HT-29 (cell line): ENCODE measurements at places on chromosomes 3 and 15.

- no peak for DNase-seq
Observed at GRCh38 chr3:24490151-24490550, 4.5 kb downstream of the THRB start.

DNA sequence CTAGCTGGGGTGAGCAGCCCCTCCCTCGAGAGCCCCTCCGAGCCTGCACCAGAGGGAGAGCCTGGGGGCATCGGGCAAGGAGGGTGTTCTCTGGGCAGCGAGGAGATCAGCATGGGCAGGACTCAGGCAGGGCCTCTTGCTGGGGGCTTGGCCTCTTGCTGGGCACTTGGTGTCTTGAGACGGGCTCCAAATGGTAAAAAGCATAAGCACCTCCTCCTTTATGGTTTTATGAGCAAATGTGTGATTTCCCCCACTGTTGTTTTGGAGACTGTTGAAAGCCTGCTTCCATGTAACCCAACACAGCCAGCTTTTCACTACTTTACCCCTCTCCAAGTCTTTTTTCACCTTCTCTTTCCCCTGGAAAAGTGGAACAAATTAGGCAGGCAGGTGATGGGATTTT lies 239.3 kb downstream of the TLE3 start:
- DNase-seq, result no peak

GRCh38 chr15:55873024-55873720 lies 120.2 kb downstream of the NEDD4 start:
- no peak for DNase-seq

- no peak for DNase-seq
Observed at GRCh38 chr3:21654241-21654640, 96.8 kb downstream of the ZNF385D start.

- DNase-seq, result no peak
Observed at GRCh38 chr3:27625864-27626263, 96.3 kb downstream of the EOMES start.

GRCh38 chr3:33052671-33053070 lies 44.3 kb downstream of the GLB1 start:
- no peak for DNase-seq

- no peak for DNase-seq
Observed at GRCh38 chr15:49178497-49178896, 8.4 kb downstream of the GALK2 start.

GRCh38 chr3:126208606-126209256 lies 28.3 kb upstream of the ALDH1L1 start:
- DNase-seq, result peak; percentile 99

DNA sequence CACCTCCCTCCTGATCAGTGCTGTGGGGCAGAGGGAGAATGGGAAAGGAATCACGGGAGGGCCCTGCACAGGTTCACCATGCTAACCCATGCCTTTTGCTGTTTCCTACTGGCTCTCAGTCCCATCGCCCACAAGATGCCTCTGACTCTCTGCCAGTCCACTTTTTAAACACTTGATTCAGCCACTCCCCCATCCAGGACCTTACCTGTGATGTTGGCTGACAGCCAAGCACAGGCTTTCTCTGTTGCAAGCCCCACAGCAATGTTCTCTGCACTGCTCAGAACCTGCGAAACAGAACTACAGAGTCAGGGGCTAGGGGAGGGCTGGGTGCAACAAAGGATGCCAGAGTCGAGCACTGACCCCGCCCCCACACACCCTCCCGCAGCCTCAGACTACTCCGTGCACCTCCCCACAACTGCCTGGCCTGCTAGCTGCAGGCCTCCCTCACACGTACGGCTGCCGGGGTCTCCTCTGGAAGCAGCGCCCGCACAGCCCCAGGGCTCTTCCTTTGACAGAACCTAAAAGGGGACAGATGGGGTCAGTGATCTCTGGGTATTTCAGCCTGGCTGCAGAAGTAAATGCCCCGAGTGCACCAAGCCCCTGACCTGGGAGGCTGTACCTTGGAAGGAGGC lies 9.1 kb downstream of the CDAN1 start:
- DNase-seq, result no peak

DNA sequence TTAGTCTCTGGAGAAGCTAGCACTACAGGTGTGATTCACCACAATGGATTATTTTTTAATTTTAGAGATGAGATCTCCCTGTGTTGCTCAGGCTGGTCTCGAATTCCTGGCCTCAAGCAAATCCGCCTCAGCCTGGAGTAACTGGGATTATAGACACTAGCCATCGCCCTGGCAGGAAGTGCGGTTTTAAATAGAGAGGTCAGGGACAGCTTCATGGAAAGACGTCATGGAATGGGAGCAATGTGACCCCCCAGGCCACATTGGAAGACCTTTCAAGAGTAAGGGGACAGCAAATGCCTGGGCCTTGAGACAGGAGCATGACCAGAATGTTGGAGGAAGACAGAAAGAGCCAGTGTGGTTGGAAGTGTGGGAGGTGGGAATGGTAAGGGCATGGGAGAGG lies 2.2 kb upstream of the ISG20 start:
- no peak for DNase-seq

DNA sequence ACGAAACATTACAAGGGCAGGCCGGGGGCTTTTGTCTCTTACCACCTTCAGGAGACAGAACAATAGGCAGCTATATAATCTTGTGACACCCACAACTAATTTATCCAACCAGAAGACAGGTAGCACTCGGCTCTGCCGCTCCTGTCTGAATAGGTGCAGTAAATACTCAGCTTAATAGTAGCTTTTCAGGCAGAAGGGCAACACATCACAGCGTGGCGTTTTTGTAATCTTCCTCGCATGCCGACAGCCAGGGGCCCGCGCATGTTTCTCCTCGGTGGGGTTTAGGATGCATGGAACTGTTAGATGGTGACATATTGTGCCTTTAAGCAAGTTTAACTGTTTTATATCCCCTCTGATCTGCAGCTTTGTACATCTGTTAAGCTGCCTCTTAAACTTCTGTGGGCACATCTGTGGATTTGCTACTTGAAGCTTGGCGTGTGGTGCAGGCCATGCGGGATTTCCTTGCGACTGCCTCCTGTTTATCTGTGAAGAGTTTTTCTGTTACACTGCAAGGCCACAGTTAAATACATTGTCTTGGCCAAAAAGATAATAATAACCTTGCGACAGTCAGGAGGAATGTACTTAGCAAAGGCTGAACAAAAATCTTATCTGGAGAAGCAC lies 123.2 kb upstream of the BNIP2 start:
- no peak for DNase-seq

DNA sequence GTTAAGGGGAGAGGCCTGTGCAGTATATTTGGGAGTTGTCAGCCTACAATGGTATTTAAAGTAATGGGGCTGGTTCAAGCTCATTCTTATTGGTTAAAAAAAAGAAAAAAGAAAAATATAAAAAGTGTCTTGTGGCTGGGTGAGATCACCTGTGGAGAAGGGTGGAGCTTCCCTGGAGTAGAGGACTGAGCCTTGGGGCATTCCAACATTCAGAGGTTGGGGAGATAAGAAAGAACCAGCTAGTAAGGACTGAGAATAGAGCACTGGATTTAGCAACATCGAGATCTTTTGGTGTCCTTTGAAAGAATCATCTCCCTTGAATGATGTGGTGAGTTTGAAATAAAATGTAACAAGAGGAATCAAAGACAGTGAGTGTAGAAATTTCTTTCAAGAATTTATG lies 5.2 kb downstream of the SLC49A4 start:
- DNase-seq, result no peak

DNA sequence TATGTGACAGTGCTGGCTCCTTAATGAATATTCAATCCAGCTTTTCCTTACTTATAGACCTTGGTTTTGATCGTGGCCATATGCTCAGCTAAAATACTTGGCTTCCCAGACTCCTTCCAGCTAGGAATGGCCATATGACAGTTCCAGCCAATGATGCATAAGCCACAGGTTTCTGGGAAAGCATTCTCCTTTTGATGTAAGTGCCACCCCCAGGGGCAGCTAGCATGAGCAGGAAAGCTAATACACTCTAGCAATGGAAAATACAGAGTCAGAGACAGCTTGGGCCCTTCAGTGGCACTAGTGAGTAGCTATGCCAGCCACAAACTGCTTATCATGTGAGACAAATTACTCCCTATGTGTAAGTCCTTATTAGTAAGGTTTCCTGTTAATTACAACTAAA lies 26.7 kb downstream of the TBC1D2B start:
- no peak for DNase-seq

- peak; percentile 84 for DNase-seq
Observed at GRCh38 chr3:56923526-56924224, 121.9 kb upstream of the ARHGEF3 start.

GRCh38 chr3:32379831-32380500 lies 11.7 kb upstream of the CMTM7 start:
- DNase-seq, result no peak

- no peak for DNase-seq
Observed at GRCh38 chr3:26630669-26631389, 8.3 kb downstream of the LRRC3B start.

GRCh38 chr3:64345371-64345770 lies 120.1 kb upstream of the PRICKLE2 start:
- no peak for DNase-seq

DNA sequence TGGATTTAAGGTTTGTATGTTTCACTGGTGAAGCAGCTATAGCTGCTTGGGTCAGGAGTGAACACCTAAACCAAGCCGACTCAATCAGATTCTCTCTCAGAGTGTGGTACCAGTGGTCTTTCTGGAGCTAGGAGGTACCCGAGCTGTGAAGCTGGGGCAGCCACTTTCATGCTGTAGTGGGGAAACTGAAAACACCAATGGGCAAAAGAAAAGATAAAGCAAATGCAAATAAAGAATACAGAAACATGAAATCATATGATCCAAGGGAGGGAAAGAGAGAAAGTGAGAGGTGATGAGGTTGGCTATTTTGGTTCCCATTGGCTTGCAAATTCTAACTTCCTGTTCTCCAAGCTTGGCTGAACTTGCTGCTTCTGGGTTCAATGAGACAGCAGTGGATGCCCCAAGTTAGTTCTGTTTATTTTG lies 212.3 kb upstream of the CFAP20DC start:
- DNase-seq, result no peak

GRCh38 chr3:55191911-55192775 lies 264.3 kb upstream of the LRTM1 start:
- no peak for DNase-seq

DNA sequence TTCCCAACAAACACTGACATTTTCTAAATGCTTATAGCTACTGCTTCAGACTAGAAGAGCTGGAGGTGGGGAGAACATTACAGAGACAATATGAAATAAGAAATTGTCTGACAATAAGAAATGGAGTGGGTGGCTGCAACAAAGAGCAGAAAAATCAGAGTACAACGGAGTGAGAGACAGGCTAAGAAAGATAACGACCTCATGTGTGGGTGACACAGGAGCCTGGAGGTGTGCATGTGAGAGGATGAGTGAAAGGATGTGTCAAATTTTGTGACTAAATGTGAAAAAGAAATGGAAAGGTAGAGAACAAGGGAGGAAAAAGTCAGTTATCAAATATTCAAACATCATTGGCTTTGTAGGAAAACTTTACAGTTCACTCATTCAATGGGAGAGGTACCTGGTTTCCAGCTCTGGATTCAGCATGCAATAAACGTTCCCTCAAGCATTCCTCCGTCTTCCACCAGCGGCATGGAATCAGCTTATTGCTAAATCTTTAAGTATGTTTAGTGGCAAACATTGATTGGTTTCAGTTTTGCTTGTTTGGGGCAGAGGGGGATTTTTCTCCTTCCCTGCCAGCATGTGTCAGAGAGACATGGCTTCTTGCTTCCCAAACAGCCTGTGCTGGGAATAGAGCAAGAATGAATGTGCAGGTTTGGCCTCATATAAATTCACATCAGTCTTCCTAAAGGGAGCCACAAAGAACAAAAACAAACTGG lies 103.8 kb upstream of the CHRM5 start:
- no peak for DNase-seq

DNA sequence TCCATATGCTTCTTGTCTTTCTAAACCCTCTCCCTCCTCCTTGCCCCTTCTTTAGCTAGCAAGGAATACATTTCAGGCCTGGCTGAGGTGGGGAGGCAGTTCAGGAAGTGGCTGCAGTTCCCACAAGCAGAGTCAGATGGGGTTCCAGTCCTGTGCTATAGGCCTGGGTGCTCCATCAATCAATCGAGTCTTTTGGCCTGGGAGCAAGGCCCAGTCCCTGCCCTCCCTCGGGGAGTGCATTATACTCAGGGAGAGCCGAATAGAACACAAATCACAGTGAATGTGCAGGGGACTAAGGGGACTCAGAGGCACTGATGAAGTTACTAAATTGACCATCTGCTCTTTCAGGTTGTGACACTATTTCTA lies 58.0 kb upstream of the HERC1 start:
- DNase-seq, result no peak

DNA sequence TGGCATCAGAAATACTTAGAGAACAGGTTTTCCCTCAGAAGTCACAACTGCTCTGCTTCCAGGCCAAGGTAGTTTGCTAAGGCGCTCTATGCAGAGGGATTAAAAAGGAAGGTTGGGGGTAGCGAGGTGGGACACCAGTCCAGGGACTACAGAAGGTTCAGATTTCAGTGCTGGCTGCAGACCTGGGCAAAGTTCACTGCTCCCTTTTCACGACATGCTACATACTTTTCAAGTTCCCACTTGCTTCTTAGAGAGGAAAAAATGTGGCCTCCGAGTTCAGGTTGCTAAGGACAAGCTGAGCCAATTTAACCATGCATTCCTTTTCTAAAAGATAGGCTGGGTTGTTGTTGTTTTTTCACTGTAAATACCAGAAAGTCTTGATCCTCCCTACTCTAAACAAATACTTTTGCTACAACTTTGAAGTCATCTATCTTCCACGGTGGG lies 158.6 kb upstream of the NR2F2 start:
- DNase-seq, result peak; percentile 74

DNA sequence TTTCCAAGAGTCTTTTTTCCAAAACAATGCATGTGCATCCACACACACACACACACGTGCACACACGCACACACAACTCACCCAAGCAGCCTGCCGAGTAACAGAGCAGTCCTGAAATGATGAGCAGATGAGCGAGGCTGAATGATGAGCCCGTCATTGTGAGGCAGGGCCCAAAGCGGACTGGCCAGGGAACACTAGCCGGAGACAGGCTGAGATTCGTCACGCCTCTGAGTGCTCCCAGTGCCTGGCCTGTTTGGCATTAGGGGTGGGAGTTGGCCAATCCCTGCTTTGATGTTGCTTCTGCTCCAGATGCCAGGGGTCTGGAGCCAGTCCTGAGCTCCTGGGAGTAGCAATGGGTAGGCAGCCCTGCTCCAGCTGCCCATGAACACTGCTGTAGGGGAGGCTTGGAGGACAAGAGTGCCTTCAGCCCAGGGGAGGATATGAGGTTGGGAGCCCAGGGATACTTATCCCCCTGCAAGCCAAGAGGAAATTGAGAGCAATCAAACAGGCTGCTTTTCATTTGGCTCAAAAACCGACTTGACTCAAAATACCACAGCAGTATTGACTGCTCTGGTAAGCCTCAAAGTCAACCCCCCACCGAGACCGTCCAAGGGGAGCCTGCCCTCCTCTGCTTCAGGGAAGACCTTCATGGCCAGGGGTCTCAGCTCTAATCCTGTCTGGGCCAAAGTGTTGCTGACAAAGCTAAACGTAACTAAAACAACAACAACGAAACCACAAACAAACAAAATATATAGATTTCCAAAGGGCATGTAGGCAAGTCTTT lies 22.9 kb downstream of the COLQ start:
- no peak for DNase-seq

DNA sequence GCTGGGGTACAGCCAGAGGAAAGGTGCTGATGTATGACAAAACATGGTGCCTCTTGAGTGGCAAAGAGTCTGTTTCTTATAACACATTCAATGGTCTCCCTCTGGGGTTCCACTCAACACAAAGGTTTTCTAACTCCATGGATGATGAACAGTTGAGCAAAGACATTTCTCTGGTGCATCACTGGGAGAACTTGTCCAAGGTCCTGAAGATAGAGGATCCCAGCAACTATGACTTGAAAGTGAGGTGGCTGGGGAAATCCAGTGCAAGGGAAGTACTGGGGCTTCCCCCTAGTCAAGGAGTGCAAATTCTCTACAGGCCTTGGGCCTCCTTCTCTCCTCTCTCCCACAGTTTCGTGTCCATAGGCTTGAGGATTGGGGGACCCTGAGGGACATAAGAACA lies 431.1 kb downstream of the WDR72 start:
- DNase-seq, result no peak
